ENCODE measurements at places on chromosomes 13 and 19. TPM values are rescaled to one million over a fixed set of nuclear protein-coding genes. Genes with fewer than 3 reads are reported as not detected.

LAIR1 gene
- total RNA-seq = 2.2 TPM

TUBB4A gene
- 2.7 TPM for total RNA-seq

CEACAM1 gene
- 24.2 TPM for total RNA-seq

ZNF90 gene
- 15.5 TPM for total RNA-seq

CCNE1 gene
- total RNA-seq = 31.5 TPM

CYP4F12 gene
- not detected for total RNA-seq

MAST1 gene
- 2.6 TPM for total RNA-seq

UPK1A gene
- 0.73 TPM for total RNA-seq

KLK3 gene
- not detected for total RNA-seq

ADAMTSL5 gene
- total RNA-seq = 3.0 TPM

ZNF98 gene
- not detected for total RNA-seq

ZNF829 gene
- total RNA-seq = 5.3 TPM

GZMM gene
- 30.5 TPM for total RNA-seq

GRCh38 chr19:4380254-4380727 lies 20.1 kb downstream of the SH3GL1 start:
- ATAC-seq = peak; percentile 67

DNA sequence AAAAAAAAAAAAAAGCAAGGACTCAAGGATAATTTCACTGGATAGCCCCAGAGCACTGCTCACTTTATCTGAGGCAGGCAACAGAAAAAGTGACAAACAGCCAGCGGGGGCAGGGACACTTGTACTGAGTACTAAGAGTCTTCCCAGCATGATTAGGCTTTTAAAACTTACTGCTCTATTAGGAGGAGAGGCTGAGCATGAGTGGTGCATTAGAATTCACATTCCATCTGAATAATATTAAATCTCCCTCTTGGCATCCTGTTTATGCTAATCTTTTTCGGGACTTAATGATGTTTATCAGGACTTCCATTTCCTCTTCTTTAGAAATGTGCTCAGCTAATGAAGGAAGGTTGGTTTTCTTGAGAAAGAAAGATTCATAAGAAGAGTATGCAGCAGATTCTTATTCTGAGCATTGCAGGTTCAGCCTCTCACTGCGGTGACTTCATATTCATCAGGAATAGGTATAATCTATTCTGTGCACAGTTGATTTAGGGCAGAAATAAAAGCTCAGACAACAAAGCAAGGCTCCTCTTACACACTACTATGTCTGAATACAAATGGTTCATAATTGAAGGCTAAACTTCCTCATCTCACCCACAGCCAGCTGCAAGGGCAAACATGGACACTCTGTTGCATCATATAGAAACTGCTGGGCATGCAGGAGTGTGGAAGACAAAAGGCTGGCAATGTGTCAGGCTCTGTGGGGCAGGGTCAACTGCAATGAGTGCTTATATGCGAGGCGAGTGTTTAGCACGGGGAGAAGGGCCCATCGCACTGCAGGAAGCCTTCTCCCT lies 107.0 kb downstream of the KL start:
- no peak for ATAC-seq

GRCh38 chr19:51339687-51340656 lies 2.0 kb downstream of the VSIG10L start:
- ATAC-seq = peak; percentile 90

DNA sequence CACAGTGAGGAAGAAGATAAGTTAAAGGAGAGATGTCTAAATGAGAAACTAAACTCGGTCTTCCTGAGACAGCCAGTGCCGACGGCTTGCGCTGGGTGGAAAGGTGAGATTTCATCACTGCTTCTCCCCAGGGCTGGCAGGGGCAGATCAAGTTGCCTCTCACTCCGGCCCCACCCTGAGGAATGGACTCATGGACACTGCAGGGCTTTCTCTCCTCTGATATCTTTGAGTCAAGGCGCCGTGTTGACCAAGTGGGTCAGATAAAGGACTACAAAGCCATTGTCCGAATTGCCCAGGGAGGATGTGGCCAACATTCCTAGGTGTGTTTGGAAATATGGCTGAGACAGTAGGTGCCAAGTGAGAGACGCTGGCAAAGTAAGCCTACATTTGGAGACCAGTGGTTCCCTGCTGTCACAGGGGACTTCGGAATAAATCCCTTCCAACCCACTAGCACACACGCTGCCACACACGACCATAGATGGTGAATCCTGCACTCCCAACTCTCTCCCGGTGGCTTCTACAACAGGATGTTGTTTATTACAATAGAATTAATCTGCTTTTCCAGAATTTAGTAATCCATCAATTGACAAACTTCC lies 156.5 kb upstream of the TSC22D1 start:
- ATAC-seq = no peak

DNA sequence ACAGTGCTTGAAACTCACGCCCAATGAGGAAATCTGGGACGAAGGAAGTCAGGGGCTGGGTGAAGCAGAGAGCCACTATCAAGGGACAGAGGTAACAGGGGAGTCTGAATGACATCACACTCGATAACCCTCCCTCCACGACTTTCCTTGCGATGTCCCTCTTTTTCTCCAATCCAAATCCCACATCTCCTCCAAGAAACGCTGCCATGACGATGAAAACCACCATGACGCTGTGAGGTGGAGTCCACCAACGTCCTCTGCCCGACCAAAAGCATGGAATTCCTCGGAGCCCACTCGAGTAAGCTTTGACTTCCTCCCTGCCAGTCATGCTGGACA lies 967 bp downstream of the REXO1 start:
- ATAC-seq = no peak

- no peak for ATAC-seq
These were observed 1361.3 kb downstream of the UQCRFS1 start for GRCh38 chr19:27851543-27852060.

- ATAC-seq = no peak
These were observed 12.5 kb upstream of the MAP1S start for GRCh38 chr19:17706750-17707181.

DNA sequence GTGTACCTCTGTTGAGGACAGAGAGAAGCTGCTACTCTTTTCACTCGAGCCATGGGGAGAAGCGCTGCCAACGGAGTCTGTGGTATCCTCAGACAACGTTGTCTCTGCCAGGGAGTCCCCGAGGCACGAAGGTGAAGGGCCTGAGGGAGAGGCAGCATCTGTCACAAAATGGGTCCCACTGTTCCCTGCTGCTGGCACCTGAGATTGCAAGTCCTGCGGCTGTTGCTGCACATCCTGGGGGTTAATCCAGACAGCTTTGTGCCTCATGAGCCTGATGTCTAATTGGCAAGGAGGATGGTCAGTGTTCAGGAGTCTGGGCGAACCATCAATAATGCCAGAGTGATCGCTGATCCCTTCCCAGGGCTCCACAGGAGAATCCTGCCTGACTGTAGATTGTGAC lies 15.0 kb downstream of the RUBCNL start:
- ATAC-seq = no peak

DNA sequence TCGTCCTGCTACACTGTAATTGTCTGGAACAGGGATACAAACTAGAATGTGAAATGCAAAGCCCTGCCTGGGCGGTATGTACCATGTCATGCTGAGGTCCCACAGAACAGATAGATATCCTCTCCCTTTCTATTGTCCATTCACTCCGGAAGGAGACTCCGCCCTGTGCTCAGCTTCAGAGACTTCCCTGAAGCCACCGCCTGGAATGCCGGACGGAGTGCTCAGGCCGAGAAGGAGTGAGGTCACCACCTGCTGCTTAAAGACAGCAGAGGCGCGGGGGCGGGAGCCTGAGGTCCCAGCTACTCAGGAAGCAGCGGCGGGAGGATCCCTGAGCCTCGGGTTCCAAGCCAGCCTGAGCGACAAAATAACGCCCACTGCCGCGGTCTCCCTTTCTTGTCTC lies 890 bp upstream of the ZNF611 start:
- no peak for ATAC-seq

DNA sequence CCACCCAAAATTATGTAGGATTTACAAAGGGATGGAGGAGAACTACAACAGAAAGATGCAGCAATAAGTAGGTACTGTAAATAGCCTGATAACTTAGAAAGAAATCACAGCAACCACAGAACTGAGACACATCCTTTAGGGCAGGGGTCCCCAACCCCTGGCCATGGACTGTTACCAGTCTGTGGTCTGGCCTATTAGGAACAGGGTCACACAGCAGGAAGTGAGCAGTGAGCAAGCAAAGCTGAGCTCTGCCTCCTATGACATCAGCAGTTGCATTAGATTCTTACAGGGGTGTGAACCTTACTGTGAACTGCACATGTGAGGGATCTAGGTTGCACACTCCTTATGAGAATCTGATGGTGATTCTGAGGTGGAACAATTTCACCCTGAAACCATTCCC lies 997.6 kb downstream of the DIAPH3 start:
- ATAC-seq = no peak

DNA sequence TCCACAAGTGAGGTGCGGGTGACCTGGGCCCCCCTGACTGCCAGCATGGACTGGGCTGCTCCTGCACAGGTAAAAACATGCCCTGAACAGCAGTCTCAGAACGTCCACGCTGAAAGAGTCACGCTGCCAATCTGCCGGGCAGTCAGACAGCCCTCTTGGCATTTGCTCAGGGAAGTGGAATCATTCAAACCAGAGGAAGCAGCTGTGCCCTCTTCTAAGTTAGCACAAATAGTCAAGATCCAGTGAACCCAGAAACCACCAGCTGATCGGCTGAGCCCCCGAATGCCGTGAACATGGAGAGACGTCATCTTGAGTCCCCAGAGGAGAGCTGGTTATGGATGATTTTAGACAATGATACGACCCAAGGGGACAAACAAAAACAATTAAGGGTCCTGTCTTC lies 34.4 kb downstream of the KLF2 start:
- ATAC-seq = no peak

- peak; percentile 22 for ATAC-seq
These were observed 245.6 kb downstream of the KLF5 start for GRCh38 chr13:73304442-73304841.

GRCh38 chr13:93280688-93281087 lies 54.1 kb downstream of the GPC6 start:
- no peak for ATAC-seq

DNA sequence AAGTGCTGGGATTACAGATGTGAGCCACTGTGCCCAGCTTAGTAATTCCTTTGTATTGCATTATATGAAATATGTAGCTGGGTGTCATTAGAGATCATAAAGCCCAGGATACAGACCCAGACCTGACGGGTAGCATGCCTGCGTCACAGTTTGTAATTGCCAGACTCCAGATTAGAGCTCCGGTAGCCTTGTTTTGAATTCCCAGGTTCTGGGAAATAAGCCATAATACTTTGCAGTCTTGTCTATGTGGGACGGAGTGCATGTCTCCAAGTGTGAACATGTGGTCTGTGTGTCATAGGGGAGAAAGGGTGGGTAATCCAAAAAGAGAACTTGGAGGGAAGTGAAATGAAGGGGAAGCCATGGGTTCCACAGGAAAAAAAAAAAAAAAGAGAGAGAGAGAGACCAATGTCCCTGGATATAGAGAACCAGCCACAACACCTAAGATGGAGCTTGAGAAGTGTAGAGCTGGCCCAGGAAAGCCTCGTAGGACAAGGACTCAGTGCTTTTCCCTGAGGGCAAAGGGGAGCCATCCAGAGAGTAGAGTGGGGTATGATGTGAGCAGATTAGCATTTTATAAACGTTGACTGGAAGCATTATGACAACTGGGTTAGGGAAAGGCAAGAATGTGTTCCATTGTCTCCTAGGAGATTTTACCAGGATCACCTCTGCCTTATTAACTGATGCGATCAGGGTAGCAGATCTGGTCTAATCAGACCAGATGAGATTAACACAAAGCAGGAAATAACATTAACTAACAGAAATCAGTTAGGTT lies 2.6 kb downstream of the ZSCAN4 start:
- ATAC-seq = no peak

GRCh38 chr19:3313199-3313575 lies 53.2 kb upstream of the NFIC start:
- no peak for ATAC-seq

DNA sequence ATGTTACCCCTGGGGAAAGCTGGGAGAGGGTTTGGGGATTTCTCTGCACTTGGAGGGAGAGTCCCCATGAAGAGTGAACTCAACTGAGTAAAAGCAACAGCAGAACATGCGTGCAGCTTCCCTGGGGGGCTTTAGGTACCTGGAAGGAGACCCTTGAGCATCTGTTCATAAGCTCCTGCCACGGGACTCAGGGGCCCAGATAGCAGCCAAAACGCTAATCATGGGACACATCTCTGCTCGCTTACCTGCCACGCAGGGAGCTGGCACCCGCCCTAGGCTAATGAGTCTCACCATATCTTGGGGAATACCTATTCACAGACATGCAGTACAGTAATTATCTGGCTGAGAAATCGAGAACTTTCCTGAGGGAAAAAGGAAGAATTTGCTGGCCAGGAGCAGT lies 33.9 kb downstream of the PDCD5 start:
- no peak for ATAC-seq

- ATAC-seq = no peak
These were observed 82.6 kb downstream of the PCDH9 start for GRCh38 chr13:67147342-67148133.

DNA sequence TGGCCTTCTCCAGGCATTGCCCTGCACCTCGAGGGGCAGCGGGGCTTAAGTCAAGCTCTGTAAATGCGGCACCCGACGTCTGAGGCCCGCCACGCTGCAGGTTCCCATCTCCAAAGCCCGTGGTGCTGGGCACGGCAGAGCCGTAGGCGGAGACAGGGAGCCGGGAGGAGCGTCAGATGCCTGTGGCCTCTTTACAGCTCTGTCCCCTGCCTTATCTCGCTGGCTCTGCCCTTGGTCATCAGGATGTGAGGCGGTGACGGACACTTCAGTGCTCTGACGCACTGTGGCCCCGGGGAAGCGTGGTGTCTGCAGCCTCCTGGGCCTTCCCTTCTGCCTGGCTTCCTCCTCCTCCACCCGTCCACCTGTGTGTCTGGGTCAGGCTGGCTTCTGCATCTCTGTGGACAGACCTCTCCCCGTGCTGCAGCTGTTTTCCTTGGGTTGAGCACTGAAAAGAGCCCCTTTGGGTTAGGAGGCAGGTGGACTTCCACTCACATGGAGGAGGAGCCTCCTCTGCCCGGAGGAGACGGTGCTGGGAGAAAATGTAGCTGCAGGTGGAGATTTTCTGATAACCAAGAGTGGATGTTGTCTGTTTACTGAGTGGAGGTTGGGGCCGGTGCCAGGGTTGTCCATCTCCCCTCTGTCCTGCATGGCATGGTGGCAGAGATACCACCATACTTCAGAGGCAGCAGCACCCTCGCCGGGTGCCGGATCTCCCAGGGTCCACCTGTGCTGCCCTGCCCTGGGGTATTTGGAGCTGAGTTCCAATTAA lies 14.6 kb downstream of the MCF2L start:
- ATAC-seq = no peak

DNA sequence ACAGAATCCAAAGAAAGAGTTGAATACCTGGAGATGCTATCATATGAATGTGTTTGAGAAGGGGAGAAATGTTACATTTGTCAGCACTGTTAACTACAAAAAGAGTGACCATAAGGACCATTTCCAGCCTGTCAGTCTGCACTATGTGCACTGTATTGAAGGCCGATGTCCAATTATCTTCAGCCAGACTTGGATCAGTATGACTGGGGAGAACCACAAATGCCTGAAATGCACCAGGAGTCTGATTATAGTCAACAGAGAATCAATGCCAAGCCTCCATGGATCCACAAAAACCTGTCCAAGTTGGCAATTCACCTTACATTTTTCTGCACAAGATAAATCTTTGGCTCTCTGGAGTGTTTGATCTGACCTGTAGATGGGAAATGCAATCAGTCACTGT lies 697.5 kb upstream of the SGCG start:
- ATAC-seq = no peak

GRCh38 chr19:2097203-2097885 lies 629 bp downstream of the IZUMO4 start:
- peak; percentile 30 for ATAC-seq

All from activated T-helper 17 cell treated with anti-CD3 and anti-CD28 coated beads, Interleukin-2, amount 50 U/mL, for 72 hours (primary cell).